ENCODE measurements at places on chromosomes 6 and 20. TPM values are rescaled to one million over a fixed set of nuclear protein-coding genes. Genes with fewer than 3 reads are reported as not detected.
A peak's percentile ranks its signal among the peaks of the same experiment; 100 is the strongest.

The BPIFB1 gene
- total RNA-seq, result not detected

GRCh38 chr6:129555206-129555832, 154.7 kb downstream of the ARHGAP18 start:
- DNase-seq, result no peak

- no peak for DNase-seq
Measured at GRCh38 chr20:9270831-9271230, 201.9 kb downstream of the PLCB4 start.

DNA sequence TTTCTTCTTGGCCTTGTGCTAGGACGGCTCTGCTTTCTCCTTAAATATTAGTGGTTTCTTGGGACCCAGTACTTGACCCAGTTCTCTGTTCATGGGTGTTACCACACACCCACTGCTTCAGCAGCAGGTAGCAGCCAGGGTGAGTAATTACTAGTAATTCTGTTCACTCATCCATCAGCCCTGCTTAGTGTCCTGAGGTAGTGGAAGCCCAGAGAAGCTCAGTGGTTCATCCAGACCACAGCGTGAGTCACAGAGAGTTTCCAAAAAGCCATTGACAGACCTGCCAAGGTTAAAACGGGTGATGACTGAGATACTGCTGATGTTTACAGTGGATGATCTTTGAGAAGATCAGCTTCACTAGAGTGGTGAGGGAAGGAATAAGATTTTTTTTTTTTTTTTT, 51.7 kb upstream of the HINT3 start:
- DNase-seq, result peak; percentile 39

- DNase-seq, result no peak
Measured at GRCh38 chr6:159043947-159044346, 844 bp downstream of the TAGAP start.

Measured in activated T-cell treated with anti-CD3 and anti-CD28 coated beads, Interleukin-2, amount 50 U/mL, for 4 hours (primary cell).